ENCODE measurements at places on chromosomes 1 and 21.
A peak's percentile ranks its signal among the peaks of the same experiment; 100 is the strongest.

GRCh38 chr1:42171679-42172266 is 7.2 kb upstream of the GUCA2A start:
- no peak for DNase-seq

DNA sequence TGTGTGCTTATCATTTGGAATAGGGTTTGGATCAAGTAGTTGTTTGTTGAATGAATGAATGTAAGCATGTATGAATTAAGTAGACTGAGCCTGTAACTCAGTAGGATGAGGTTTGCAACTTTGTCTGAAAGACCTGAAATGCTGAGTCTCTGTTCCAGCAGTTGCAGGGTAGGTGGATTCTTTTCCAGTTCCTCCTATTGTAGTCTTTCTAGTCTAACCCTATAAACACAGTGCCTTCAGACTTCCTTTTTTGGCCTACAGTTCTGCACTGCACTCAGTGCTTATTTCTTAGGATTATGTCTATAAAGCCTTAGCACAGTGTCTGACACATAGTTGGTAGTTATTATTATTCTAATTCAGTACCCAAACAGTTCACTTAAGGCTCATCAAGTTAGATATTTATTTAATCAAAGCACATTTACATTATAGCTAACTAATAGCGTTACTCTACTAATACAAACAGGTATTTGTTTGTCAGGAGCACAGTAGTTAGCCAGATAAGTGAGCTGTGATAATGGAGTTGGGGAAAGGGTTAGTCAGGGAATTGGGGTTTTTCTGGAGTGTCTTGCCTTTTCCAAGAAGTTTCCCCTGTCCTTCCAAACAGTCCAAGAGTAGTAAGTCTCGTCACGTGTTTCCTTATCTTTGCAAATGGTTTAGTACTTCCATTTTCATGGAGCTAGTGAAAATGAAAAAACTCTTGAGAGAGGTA is 45.0 kb downstream of the ABCD3 start:
- no peak for DNase-seq

DNA sequence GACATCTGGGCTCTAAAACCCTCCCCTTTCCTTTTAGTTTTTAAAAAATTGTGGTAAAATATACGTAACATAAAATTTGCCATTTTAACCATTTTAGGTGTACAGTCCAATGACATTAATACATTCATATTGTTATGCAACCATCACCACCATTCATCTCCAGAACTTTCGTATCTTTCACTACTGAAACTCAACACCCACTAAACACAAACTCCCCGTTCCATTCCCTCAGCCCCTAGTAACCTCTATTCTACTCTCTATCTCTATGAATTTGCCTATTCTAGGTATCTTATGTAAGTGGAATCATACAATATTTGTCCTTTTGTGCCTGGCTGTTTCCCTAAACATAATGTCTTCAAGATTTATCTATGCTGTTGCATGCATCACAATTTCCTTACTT is 19.4 kb upstream of the TTC4 start:
- DNase-seq = no peak

- peak; percentile 72 for DNase-seq
Measured at GRCh38 chr1:31762726-31763670, 1.1 kb downstream of the ADGRB2 start.

- no peak for DNase-seq
Measured at GRCh38 chr1:198651650-198652400, 13.0 kb downstream of the PTPRC start.
